ENCODE measurements at places on chromosomes 6 and 20.

GRCh38 chr20:11891077-11891775 is 26.5 kb upstream of the BTBD3 start:
- DNase-seq, result peak; percentile 66

DNA sequence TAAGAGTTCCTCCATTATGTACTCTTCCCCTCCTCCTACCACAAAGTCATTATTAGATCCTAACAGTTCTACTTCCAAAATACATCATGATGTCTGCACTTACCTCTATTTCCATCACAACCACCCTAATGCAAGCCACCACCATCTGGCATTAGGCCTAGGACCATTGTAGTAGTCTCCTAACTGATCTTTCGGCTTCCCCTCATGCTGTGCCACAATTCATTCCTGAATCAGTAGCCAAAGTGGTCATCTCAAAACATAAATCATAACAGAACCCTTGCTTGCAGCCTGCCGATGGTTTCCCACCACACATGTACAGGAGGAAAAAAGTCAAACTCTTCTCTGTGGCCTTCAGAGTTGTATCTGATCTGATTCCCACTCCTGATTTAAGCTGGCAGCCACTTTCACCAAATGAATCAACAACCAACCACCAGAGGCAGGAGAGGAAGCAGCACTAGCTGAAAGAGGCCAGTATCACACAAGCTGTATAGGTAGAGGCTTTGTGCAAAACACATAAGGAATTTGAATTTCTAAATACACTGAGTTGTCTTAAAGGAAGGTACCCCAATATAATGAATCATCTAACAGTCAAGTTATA is 26.1 kb downstream of the FAM184A start:
- DNase-seq, result no peak

GRCh38 chr6:43945768-43946080 is 175.7 kb downstream of the VEGFA start:
- no peak for DNase-seq

DNA sequence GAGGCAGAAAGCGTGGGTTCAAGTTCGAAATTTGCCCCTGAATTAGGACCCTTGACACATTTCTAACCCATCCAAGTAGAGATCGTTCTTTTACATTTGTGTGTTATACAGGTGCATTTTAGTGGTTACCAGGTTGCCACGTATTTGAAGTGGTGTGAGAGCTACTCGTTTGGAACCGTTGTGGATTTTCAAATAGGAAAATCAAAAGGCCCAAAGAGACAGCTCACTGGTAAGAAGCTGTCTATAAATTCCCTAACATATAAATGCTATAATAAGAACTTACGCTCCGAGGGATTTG is 1.6 kb upstream of the REV3L start:
- no peak for DNase-seq

GRCh38 chr6:77403424-77403823 is 59.9 kb downstream of the HTR1B start:
- DNase-seq, result no peak

GRCh38 chr20:59567585-59568508 is 36.5 kb upstream of the PHACTR3 start:
- no peak for DNase-seq

DNA sequence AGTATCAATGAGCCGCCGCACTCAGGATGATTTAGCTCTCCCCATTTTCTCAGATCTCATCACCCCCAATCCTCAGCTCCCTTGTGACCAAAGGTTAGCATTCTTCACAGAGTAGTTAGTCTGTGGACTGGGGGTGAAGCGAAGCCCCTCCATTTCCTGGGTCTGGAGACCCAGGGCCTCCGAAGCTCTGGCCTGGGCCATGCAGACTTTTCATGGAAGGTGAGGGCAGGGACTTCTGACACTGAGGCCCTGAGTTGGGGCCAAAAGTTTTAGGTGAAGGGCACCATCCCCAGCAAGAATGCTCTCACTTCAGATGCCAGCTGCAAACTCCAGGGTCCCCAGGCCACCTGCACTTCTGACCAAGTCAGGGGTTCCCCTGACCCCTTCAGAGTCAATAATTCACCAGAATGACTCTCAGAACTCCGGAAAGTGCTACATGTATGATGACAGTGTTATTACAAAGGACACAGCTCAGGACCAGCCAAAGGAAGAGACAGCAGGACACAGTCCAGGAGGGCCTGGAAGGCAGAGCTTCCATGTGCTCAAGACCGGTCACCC is 65.7 kb upstream of the DUSP22 start:
- DNase-seq, result no peak

GRCh38 chr6:34021554-34022190 is 124.2 kb downstream of the GRM4 start:
- no peak for DNase-seq

DNA sequence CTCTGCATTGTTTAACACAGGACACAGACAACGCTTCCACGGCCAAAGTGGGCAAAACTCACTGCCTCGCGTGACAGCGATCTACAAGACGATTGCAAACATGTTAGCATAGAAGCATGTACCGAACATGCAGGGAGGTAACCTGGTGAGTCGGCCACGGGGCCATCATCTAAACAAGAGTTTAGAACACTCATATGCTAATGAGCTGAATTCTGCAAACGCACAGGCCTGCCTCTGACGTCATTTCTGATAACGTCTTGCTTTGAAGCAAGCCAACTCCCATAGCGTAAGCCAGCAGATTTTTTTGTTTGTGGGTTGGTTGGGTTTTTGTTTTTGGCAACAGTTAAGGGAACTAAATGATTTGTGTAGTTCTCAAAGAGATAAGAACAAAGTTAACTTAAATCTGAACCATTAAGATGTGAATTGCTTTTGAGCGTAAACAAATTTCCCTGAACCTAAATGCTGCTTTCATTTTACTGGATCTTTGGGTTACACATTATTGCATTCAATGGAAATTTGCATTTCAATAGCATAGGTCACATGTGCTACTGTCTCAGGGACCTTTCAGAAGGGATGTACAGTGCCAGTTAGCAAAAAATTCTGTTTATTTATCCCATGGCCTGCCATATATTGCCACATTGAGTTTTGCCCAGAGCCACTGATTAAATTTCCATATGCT is 184.5 kb upstream of the PDE10A start:
- no peak for DNase-seq

DNA sequence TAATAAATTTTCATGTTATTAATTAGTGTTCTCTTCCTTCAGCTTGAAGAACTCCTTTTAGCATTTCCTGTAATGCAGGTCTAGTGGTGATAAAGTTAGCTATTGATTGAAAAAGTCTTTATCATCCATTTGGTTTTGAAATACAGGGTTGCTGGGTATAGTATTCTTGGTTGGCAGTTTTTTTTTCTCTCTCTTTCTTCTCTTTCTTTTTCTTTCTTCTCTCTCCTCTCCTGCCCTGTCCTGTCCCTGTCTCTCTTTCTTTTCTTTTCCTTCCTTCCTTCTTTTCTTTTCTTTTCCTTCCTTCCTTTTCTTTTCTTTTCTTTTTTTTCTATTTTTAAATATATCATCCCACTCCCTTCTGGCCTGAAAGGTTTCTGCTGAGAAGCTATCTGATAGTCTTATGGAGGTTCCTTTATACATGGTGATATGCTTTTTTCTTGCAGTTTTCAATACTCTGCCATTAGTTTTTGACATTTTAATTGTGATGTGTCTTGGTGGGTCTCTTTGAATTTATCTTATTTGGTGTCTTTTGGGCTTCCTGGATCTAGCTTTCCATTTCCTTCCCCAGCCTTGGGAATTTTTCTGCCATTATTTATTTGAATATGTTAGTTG is 55.4 kb downstream of the CDC5L start:
- no peak for DNase-seq

DNA sequence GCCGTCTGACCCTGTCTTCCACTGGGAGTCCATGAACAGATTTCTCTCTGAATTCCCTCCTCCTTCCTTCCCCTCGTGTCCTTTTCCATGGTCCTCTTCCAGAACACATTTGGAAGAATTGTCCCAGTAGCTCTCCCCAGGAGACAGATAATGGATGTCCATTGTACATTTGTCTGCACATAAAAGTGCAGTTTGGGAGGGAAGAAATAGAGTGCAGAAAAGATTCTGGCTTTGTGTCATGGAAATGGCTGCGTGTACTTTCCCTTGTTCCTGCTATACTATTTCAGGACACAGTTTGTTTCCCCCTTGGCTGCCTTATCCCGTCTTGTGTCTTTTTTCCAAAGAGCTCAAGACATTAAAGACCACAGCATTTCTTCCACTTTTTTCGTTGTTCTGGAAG is 127.6 kb downstream of the SYNDIG1 start:
- no peak for DNase-seq

- no peak for DNase-seq
These were observed 801 bp upstream of the PPARD start for GRCh38 chr6:35341557-35341956.

DNA sequence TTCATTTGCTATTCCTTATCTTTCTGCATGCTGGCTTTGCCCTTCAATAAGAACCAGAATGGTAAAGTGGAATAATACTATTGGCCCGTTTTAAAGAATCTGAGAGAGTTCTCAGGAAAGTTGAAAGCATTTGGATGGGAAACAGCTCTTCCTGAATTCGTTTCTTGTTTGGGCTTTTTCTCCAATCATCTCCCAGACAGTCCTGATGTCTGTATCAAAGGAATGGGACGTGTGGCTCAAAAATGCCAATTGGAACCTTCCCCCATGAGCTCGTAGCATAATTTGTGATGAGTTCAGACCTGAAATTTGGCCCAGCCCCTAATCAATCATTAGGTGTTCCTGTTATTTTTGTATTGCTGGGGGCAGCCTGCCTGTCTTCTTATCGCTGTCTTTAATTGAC is 75.8 kb upstream of the BACH2 start:
- DNase-seq, result no peak

GRCh38 chr6:133973109-133973971 is 20.3 kb downstream of the TBPL1 start:
- DNase-seq, result peak; percentile 75

GRCh38 chr20:20795119-20795518 is 82.7 kb upstream of the RALGAPA2 start:
- no peak for DNase-seq

- no peak for DNase-seq
These were observed 26.7 kb downstream of the TNFAIP3 start for GRCh38 chr6:137893726-137894125.

DNA sequence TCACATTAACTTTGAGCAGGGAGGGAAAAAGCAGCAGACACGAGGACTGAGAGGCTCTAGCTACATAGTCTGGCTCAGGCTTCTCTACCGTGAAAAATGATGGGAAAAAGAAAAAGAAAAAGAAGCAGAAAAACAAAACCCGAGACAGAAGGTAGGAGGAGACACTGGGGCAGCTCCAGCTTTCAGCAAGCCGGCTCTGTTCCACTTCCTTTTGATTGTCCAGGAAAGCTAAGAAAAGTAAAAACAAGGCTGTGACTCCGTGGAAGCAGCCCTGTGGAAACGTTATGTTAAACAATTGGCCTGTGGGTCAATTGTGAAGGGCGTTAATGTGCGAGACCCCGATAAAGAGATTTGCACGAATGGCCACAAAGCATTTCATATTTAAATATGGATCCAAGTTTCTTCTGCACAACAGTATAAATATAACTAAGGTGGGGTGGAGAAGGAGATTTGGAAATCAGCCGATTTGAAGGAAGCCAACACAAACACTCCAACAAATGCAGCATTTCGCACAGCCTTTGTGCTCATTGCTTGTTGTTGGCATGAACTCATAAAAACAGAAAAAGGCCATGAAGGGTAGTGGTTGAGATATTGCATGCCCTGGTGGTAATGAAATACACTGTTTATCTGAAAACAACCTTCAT is 236.9 kb upstream of the JAG1 start:
- DNase-seq, result peak; percentile 73

- DNase-seq, result no peak
These were observed 224.0 kb downstream of the EYA2 start for GRCh38 chr20:47118641-47119040.

DNA sequence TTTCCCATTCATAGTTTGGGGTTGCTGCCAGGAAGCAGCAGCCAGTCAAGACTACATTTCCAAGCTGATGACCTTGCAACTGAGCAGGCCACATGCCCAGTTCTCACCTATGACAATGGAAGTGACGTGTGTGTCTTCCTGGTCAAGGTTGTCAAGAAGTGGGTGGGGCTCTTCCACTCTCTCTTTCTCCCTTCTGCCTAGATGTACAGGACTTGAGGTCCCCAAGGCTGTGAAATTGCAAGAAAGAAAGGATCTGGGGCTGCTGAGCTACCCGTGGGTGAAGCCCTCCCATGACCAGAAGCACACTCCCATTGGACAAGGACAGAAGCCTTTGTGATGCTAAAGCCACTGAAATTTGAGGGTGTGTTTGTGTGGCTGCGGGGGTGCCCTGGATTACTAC is 175.1 kb downstream of the LINC00237 start:
- no peak for DNase-seq

GRCh38 chr6:85385636-85386315 is 64.1 kb upstream of the NT5E start:
- DNase-seq, result no peak

GRCh38 chr20:17012546-17013226 is 214.2 kb upstream of the PCSK2 start:
- peak; percentile 63 for DNase-seq

GRCh38 chr6:10368861-10369260 is 46.0 kb downstream of the TFAP2A start:
- DNase-seq, result no peak

DNA sequence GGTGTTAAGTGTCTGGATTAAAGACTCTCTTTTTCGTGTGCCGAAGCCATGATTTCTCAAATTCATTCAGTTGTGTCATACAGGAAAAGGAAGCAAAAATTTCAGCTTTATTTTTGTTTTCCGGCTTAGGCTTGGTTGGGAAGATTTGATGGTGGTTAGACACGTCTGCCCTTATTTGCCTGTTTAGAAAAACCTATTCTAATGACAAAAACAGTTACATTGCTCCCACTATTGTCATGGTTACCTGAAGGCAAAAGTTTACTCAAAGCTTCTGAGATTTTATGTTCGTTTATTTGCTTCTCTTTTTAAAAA is 982 bp downstream of the DNAJC5 start:
- DNase-seq, result no peak

- DNase-seq, result no peak
These were observed 10.3 kb downstream of the GFRA4 start for GRCh38 chr20:3652676-3653596.

- no peak for DNase-seq
These were observed 108.7 kb upstream of the LY86 start for GRCh38 chr6:6479785-6480184.

DNA sequence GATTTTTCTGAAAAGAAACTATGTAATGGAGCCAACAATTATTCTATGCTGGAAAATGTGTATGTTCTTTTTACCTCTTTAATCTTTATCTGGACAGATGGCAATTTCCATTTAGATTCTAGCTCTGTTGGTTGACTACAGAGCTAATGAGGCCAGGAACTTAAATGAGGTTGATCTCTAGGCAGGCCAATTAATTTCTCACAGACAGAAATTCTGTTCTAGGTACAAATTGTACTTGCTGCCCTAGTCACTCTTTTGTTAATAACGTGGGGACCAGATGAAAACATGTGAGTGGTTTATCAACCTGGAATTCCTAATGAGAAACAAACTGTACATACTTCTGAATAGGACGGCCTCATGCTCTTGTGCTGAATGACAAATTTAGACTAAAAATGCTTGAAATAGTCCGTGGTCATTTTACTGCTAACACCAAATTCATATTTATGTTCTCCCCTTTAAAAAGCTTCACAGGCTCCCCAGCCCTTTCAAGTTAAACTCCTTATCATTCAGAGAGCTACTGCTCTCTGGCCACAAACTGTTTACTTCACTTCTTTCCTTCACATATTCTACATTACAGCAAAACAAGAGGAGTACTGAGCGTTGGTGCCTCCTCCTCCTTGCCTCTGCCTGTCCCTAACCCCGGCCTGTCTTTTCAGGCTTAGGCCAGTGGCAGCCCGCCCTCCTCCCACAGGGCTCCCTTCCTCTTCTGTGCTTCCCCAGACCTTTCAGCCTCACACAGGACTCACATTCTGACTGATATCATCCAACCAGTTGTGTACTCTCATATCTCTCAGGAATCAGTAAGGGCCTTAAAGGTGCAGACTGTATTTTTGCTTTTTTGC is 41.4 kb downstream of the DTNBP1 start:
- peak; percentile 55 for DNase-seq

- DNase-seq, result no peak
These were observed 47.0 kb downstream of the MAP3K5 start for GRCh38 chr6:136745300-136745699.

All from NCI-H446 (cell line).